NCI-H2029 treated with DMSO at 0.1 percent for 48 hours (cell line): ENCODE measurements at places on chromosomes 12 and 14.

DNA sequence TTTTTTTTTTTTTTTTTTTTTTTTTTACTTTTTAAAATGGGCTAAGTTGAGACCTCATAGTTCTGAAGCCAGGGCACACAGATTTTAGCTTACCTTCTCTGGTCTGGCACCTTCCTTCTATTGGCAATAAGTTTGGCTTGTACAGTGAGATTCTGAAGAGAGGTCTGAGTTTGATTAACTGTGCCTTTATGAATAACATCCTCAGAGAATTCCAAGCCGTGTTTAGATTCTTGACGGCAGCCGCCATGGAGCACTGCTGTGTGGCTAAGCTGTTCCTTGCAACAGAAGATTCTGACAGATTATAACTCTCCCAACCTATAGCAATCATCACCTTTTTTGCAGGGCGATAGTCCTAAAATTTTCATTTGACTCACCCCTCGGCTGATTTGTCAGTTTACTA, 354.9 kb upstream of the FAR2 start:
- no peak for DNase-seq

- DNase-seq, result no peak
Observed at GRCh38 chr12:92733661-92734060, 30.9 kb downstream of the PLEKHG7 start.

DNA sequence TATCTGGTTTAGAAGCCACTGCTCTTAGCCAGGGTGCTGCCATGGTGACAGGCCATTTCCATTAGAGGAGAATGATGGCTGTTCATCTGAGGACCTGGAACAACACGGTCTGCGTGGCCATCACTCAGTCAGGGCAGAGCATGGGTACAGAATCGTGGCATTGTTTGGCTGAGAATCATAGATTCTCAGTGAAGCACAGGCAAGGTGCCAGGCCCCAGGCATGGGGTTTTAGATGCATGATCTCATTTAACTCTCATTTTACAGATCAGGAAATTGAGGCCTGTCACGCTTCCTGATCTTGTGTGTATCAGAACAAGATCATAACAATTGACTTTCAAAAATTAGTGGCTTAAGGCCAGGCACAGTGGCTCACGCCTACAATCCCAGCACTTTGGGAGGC, 26.8 kb upstream of the IRF2BPL start:
- DNase-seq, result no peak

- DNase-seq, result no peak
Observed at GRCh38 chr14:67529947-67530935, 2.8 kb upstream of the PLEKHH1 start.

GRCh38 chr14:43789458-43789857, 717.6 kb downstream of the FSCB start:
- peak; percentile 82 for DNase-seq

GRCh38 chr14:72839753-72840607, 53.9 kb downstream of the DPF3 start:
- DNase-seq, result no peak

DNA sequence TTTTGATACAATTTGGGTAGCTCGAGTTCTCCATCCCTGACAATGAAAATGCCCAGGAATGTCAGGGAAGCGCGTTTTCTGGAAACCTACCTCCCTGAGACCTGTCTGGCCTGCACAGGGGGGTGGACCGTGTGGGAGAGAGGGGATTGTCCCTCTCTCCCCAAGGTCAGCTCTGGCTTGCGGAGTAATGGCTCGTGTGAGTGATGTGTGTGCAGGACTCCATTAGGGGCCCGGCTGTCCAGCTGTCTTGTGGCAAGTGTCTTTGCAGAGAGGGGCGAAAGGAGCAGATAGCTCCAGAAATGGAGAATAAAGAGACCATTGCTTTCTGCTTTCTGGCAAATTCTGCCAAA, 215.3 kb downstream of the CHST11 start:
- no peak for DNase-seq

- DNase-seq, result no peak
Observed at GRCh38 chr14:21882226-21882625, 208.6 kb upstream of the OR4E1 start.

DNA sequence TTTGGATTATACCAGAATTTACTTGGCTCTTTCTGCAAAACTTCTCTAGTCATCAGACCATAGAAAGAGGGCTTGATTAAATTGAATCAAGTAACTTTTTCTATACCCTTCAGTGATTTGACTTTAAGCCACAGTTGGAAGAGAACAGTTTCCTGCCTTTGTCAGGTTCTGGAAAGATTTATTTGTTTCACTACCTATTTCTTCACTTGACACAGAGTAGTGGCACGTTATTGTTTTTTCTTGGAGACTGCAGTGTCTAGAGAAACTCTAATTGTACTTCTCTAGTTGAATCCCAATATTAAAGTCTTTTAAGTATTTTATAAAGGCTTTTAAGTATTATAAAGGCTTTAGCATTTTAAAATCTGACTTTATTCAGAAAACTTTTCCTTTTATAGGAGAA, 138.1 kb downstream of the TMEM117 start:
- no peak for DNase-seq

DNA sequence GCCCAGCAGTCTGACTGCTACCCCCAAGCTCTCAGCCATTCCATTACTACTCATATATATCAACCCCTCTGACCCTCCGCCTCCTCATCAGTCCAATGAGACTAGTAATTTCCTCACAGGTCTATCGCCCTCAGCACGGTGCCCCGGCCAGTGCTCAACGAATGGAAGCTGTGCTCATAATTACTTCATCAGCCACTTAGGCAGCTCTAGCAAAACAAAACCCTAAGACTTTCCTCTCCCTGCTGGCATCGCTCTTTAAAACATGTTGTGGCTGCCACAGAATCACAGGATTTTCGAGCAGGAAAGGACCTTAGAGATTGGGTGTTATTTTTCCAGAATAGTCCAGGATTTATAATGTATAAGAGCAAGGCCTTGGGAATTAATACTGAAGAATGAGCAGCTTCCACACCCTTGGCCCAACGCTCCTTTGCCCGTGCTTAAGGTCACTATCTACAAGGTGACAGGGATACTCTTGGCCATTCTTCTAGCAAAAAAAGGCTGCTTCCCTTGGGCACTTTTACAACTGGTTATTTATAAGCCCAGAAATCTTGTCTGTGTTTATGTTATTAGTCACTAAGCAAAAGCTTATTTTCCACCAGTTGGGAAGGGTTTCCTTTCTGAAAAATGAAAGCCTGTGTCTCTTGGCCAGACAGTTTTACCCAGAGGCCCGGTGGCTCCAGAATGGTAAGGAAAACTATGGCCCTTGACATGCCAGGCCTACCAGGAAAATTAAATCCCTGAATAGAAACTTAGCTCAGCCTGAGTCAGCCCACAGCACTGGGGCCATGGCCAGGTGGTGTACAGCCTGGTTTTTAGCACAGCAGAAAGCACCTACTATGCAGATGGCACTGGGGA, 47.9 kb downstream of the NUAK1 start:
- no peak for DNase-seq

- DNase-seq, result no peak
Observed at GRCh38 chr12:34605510-34605887, 583.2 kb downstream of the ALG10 start.

DNA sequence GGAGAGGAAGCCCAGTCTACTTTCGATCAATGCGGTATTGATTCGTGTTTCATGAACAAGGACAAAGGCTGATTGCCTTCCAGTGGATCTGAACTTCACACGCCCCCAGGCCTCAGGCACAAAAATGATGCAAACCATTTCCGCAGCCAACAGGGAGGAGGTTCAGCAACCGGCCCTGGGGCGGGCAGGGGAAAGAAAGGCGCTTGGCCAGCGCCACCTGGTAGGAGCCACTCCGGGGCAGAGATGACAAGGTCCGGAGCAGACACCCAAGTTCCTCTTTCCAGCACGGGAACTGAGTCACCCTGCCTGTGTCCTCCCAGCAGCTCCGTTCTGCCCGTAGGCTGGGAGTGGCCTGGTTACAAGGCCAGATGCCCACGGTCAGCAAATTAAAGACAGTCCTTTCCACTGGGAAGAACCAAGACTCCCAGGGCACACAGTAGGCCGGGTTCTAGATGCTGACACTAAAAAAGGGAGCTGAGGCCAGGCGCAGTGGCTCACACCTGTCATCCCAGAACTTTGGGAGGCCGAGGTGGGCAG, 136.3 kb downstream of the SCARB1 start:
- no peak for DNase-seq

- DNase-seq, result no peak
Observed at GRCh38 chr14:21399311-21399870, 15.6 kb upstream of the SUPT16H start.

DNA sequence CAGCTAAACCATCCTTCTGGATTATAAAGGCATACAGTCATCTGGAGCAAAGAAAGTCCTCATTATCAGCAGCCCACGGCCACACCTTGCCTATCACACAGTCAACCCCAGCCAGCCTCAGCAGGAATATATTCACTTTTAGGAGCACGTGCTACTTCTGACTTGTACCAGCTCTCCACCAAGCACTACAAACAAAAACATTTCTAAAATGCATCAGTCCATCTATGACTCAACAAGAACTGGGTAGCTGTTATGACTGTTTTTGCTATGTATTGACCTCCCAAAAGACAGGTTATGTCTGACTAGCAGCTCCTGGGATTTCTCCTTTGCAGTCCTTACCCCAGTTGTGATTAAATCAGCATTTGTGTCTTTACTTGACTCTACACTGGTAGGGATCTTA, 31.2 kb downstream of the NUAK1 start:
- DNase-seq, result no peak

DNA sequence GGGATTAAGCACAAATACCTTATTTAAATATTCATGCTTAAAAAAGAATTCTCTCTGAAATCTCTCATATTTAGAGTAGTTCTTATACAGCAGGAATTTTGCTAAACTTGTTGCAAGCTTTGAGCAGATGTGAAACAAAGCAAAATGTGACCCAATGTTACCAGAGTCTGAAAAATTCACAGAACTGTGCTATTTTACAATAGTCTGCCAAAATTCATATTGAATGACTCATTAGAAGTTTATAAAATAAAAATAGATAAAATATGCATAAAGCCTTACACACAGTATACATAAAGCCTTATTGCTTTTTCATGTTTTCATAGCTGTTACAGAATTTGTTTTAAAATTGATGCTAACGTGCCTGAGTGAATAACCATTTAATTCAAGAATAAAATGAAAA, 17.8 kb upstream of the RHOJ start:
- DNase-seq, result no peak

- no peak for DNase-seq
Observed at GRCh38 chr14:34211732-34212131, 250.3 kb downstream of the SPTSSA start.

DNA sequence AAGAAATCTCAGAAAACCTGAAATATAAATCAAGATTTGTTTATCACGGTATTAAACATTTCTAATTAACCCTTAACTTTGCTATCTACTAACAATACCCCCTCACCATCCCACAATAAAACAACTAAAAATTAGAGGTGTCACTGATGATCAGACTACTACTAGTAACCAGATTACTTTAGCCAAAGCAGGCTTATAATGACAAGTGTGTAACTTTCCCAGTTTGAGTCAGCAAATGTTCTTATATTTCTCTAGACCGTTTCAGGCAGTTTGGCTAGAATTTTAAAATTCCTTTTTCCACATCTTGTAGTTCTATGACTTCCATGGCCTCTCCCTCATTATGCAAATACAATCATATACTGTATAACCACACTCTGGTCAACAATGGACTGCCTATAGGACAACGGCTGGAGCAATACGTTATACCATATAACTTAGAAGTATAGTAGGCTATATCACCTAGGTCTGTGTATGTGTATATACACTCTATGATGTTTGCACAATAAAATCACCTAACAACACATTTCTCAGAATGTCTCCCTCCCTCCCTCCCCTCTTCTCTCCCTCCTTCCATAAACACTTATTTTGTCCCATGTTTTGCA, 102.1 kb downstream of the DENND5B start:
- DNase-seq, result no peak

DNA sequence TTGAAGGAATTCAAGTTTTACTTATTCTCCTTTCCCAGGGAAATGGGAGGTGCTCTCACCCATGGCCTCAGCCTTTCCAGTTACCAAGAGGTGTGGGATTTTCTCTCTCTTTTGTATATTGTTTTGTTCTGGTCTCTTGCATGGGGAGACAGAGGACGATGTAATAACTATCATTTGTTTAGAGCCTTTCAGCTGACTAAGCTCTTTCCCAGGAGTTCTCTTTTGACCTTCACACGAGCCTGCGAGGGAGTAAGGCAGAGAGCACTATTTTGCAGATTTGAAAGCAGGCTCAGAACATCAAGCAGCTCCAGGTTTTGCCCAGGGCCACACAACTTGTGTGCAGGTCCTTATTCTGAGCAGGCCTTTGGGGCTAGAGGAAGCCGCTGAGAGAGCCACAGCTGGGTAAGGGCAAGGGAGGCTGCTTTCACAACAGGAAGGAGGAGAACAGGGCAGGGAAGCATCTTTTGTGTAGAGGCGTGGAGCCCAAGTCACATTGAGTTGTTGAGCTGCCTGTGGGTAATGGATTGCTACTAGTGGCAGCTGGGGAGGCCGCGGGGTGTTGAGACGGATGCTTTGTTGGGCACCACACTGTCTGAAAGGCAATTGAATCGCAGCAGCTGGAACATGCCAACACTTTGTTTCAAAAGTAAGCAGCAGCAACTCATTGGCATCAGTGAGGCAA, 116.2 kb downstream of the PRMT8 start:
- no peak for DNase-seq

DNA sequence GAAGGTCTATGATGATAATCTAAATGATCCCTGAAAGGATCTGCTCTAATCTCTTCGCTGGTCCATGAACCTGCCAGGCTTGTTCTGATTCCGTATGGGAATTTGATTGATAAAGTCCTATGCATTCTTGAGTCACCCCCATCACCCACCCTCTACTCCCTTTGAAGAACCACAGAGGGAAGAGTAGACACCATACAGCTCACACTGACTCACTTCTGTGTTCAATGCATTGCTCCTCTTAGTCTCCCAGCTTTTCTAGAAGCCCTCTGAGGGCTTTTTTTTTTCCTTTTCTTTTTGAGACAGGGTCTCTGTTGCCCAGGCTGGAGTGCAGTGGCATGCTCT, 18.5 kb upstream of the GPRC5A start:
- DNase-seq, result no peak
